BE2C (cell line): ENCODE measurements at places on chromosomes 13 and 19.
A peak's percentile ranks its signal among the peaks of the same experiment; 100 is the strongest.

- no peak for DNase-seq
Measured at GRCh38 chr13:28754698-28755545, 36.2 kb upstream of the SLC46A3 start.

GRCh38 chr13:101049166-101049850 lies 367.0 kb downstream of the NALCN start:
- no peak for DNase-seq

GRCh38 chr13:93862259-93862658 lies 617.2 kb downstream of the DCT start:
- DNase-seq = no peak

- DNase-seq = no peak
Measured at GRCh38 chr13:92967923-92968322, 258.7 kb upstream of the GPC6 start.

- DNase-seq = no peak
Measured at GRCh38 chr13:22112956-22113745, 442.3 kb downstream of the FGF9 start.

GRCh38 chr19:53646144-53646543 lies 14.3 kb downstream of the DPRX start:
- DNase-seq = no peak

DNA sequence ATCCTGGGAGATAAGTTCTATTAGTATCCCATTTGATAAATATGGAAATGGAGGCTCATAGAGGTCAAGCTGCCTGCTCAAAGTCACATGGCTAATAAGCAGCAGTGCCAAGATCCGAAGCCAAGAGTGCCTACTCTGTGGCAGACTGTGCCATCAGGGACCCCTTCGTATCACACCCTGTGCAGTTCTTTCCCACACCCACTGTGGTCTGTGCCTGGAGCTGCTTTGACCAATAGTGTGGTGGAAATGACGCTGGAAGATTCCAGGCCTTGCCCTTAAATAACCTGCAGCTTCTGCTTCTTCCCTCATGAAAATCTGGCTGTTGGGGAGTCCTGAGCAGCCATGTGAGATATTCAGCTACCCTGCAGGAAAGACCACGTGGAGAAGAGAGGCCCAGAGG lies 10.1 kb downstream of the OPA3 start:
- DNase-seq = no peak

- DNase-seq = no peak
Measured at GRCh38 chr19:13611596-13611995, 105.3 kb upstream of the CACNA1A start.

GRCh38 chr19:595326-596262 lies 5.9 kb downstream of the HCN2 start:
- no peak for DNase-seq

DNA sequence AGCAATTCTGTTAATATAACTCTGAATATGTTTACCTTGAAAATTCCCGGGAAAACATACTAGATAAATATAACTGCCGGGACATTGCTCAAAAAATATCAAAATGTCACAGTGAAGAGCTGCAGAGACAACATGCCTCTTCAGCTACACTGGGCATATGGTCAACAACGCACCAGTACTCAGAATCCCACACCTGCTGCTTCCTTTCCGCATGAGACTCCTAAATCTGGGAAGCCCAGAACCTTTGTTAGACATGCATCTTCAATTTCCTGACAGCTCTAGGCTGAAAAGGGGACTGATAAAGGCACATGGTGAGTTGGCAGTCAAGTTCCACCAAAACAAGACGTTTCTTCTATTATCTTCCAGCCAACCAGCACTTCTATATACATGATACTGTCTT lies 53.7 kb downstream of the USP12 start:
- DNase-seq = no peak

GRCh38 chr13:51919531-51919930 lies 57.8 kb downstream of the CCDC70 start:
- DNase-seq = no peak

DNA sequence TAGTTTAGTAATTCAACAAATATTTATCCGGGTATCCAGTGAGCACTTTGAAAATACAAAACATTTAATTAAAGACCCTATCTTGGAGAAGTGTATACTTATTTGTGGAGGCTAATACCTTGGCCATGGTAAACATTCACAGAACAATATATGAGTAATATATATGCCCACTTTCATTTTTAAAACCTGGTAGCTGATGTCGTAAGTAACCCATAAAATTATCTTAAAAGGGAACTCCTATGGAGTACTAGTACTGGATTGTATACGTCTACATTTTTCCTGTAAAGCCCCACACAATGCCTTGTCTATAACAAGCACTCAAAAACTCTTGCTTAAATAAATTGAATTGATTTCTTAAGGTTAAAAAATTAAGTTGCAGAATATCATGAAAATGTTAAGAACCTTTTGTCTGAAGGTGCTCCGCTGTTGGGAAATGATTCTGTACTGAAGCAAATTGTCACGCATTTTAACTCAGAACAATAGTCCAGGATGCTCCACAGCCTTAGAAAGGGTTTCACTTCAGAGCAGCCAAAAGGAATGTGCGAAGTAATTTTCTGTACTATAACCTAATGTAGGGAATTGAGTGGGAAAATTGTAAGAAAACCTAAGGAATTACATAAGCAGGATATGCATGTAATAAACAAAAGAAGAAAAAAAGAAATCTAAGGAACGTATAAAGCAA lies 58.9 kb upstream of the C1QTNF9 start:
- DNase-seq = no peak

DNA sequence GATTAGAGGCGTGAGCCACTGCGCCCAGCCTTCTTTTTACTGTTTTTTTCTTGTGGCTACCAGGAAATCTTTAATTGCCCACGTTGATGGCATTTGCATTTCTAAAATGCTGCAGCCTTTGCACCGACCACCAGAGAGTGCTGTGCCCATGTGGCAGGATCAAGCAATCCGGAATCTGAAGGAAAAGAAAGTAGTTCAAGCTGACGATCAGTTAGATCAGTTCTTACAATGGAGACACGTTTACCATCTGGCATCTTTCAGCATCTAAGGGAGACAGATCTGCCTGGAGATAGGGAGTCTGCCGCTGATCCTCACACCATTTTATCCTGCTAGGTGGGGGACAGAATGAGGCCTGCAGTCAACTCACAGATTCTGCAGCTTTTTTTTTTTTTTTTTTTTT lies 19.9 kb downstream of the TINCR start:
- DNase-seq = peak; percentile 49

DNA sequence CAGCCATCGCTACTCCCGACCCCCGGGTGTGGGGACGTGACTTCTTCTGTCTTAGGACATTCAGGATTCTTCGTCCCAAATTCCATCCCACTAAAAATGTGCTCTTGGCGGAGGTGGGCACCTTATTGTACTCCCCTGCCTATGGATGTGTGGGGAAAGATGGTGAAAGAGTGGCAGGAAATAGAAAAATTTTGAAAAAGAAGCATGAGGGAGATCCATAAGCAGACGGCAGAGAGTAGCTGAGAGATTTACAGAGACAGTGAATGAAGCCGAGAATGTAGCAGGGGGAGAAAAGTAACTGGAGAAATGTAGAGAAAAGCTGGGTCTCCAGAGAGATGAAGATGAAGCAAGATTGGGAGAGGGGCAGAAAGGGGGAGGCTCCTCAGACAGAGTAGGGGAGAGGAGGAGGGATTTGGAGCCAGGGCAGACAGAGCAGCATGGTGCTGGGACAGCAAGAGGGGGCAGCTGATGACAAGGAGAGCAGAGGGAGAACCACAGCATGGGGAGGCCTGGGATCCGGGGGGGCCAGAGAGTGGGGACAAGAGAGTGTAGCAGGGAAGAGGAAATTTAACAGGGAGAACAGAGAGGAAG lies 843 bp downstream of the ZNF610 start:
- no peak for DNase-seq

DNA sequence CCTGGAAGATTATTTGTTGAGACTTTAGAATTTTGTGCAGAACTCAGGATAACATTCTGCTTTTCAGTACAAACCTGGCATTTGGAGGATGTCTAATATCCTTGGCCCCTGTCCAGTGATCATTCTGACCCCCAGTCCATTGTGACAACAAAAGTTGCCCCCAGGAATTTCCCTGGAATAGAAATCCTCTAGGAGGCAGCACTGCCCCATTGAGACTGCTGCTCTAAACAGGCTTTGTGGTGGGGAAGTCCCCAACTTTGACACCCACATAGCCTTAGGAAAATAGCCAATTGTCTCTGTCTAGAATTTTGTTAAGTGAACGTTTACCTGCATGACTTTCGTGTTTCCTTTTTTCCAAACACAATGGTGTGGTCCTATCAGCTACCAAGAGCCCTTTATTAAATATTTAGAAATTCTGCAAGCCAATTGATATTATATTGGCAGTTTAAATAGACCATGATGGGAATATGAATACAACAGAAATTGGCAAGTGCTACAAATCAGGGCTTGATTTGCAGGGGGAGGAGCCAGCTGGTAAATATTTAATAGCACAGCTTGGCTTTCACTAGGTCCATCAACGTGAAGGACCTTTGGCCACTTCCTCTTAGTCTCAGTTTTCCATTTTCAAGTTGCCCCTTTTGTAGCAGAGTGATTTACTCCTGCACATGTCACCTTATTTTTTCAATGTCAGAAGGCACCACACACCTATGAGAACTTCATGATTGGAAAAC lies 451.7 kb downstream of the EFNB2 start:
- peak; percentile 40 for DNase-seq

DNA sequence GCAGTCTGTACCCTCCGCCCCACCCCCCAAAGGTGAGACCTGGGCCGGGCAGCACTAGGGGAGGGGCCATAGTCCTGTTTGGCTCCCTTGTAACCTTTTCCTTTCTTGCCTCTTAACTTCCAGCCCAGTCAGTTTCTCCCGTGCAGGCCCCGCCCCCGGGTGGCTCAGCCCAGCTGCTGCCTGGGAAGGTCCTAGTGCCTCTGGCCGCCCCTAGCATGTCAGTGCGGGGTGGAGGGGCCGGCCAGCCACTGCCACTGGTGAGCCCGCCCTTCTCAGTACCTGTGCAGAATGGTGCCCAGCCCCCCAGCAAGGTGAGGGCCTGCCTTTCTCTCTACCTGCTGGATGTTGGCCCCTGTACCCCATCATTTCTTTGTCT lies 10.5 kb upstream of the PRR19 start:
- DNase-seq = no peak

GRCh38 chr19:31261603-31262212 lies 87.5 kb downstream of the TSHZ3 start:
- DNase-seq = no peak

- DNase-seq = no peak
Measured at GRCh38 chr13:52452470-52452869, 2.0 kb upstream of the VPS36 start.

- DNase-seq = no peak
Measured at GRCh38 chr13:92560883-92561282, 665.7 kb upstream of the GPC6 start.

DNA sequence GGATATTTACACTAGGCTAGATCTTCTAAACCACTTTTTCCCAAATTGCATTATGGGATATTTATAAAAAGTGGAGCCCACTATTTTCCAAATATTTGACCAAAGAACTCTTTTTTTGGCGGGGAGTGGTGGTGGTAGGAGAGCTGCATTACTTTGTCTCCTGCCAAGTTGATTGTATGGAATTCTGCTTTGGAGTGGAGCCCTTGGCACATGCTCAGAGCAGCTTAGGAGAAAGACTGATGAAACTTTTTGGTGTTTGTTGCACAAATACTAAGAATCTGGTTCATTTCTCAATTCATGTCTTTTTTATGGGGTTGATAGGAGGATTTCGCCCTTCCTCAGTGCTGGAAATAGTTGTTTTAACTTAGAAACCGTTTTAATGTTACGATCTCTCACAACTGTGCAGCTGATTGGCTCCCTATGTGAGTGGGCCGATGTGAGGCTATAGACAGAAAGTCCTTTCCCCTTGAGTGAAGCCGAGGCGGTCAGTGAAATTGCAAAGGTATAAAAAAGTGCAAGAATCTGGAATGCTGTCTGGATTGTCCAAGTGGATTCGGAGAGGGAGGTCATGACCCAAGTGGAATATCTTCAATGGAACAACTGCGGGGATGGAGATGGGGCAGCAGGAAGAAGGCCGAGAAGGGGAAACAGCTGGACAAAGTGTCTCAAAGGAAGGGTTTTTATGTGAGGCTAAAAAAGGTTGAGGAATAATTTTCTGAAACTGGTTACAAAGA lies 415.9 kb downstream of the FGF9 start:
- no peak for DNase-seq

- no peak for DNase-seq
Measured at GRCh38 chr13:37211487-37211886, 106.0 kb upstream of the CSNK1A1L start.

GRCh38 chr13:29383476-29383875 lies 212.0 kb downstream of the SLC7A1 start:
- no peak for DNase-seq

DNA sequence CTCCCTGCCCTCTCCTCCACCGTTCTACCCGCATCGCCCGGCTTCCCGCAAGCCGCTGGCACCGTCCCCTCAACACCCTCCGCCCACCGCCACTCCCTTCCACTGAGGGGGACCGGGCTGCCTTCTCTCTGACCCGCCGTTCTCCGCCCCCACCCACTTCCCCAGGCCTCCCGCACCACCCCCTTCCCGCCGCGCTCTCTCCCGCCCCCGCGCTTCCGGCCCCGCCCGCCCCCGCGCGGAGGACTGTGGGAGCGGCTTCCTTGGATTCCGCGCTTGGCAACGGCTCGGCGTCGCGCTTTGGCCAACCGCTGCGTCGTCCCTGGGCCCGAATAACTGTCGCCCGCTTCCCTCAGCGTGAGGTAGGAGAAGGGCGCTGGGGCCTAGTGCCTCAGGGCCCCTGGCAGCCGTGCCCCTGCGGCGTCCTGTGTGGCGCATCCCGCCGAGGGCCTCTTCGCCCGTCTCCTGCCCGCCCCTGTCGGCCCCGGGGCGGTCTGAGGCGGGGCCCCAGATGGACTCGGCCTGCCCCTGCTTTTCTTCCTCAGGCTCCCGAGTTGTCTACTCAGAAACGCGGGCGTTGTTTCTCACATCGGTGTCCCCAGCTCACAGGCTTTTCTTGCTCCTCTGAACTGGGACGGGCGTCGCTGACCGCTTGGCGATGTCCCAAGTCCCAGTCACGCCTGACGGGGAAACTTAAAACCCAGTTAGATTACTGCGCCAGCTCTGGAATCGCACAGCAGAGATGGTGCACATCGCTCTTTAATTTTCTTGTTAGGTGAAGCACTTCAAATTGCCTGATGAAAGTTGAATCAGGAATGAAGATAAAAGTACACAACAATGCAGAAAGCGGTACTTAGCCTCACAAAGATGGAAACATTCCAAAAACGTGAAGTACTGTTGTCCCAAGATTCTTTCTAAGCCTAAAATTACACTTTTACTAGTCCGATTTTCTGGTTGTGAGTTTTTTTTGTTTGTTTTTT lies at the start of gene IFT88:
IFT88 (plus strand) TSS at position 260 of the 977 bp plus-strand sequence. CDS start 7,229 bp downstream, outside the sequence.
- peak; percentile 94 for DNase-seq

- no peak for DNase-seq
Measured at GRCh38 chr13:84651288-84651687, 769.0 kb upstream of the SLITRK1 start.
